Fibroblast of gingiva (primary cell): ENCODE measurements at places on chromosomes 7 and 10.

- peak; percentile 84 for DNase-seq
Observed at GRCh38 chr7:121081327-121081936, 92.9 kb downstream of the CPED1 start.

GRCh38 chr7:1619152-1620079 is 49.6 kb upstream of the PSMG3 start:
- DNase-seq = no peak

- no peak for DNase-seq
Observed at GRCh38 chr7:16021851-16022250, 335.4 kb upstream of the MEOX2 start.

DNA sequence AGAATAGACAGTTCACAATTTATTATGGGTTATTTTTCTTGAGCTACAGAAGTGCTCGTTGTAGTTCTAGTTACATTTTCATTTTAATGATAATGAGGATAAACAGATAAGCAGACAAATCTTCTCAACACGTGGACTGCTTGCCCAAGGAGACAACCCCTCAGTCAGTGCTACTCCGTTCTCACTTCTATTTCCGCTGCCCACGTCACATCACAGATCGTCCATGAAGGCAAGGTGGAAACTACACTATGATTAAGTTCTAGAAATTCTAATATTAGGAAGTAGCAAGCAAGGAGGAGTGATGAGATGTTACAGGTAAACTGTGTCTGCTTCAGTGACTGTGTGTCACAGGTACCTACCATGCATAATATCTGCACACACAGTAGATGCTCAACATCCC is 210.5 kb downstream of the CHCHD3 start:
- DNase-seq = no peak

GRCh38 chr10:130167193-130167592 is 31.0 kb downstream of the GLRX3 start:
- no peak for DNase-seq

GRCh38 chr7:20217193-20217948 is at the start of gene MACC1:
TSS of gene MACC1 (minus strand) at chr7:20217384. CDS start at chr7:20161862, 55,522 bp downstream.
- no peak for DNase-seq

DNA sequence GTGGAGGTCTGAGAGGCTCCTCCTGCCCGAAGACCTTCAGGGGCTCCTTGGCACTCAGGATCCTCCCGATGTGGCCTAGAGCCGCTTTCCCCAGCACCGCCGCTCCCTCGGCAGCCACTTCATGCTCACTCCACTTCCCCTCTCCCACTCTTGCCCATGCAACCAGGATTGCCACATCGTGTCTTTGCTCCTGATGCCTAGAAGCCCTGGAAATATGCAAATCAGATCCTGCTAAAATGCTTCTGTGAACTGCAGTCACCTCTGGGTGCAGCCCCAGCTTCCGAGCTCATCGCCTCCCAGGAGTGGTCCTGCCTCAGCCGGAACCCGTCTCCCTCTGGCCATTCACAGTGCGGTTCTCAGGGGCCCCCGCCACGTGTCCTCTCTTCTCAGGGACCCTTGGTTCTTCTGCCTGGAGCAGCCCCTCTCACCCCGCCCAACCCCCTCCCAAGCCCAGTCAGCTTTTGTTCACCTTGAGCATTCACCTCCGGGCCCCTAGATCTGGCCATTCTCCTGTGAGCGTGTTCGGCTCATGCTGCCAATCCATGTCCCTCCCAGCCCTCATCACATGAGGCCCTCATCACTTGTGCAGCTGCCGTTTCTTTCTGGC is 175.5 kb downstream of the ADARB2 start:
- no peak for DNase-seq

GRCh38 chr7:130141161-130141883 is 63.9 kb downstream of the TMEM209 start:
- DNase-seq = peak; percentile 58

DNA sequence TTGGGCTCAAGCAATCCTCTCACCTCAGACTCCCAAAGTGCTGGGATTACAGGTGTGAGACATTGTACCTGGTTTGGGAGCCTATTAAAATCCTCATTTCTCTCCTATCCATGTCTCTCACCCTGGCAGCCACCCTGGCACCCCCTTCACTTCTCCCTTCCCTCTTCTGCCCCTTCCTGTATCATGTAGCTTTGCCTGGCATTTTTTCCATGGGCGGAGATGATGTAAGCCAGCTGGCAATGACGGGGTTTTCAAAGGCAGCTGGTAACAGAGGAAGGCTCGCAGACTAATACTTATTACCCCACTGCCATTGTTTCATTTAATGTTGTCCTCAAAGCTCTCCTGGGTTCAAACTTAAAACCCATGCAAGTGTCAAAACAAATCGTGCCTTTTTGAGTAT is 61.9 kb downstream of the RGS10 start:
- peak; percentile 67 for DNase-seq

- no peak for DNase-seq
Observed at GRCh38 chr10:30587522-30588031, 42.0 kb downstream of the LYZL2 start.

DNA sequence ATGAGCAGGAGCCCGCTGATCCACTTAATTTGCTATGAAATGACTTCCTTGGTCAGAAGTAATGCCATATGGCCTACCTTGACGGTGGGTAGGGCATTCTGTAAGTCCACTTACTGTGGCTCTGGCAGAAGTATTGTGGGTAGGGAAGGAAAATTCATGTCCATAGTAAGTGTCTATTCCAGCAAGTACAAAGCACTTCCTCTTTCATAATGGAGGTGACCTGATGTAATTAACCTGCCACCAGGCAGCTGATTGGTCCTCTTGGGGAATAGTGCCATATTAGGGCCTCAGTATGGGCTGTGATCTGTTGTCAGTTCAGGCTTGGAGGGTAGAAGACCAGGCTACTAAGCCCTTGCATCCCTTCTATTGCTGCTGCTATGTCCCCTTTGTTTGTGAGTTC is 103.9 kb downstream of the SLC37A3 start:
- DNase-seq = no peak

- DNase-seq = no peak
Observed at GRCh38 chr7:50821457-50822008, 38.8 kb upstream of the GRB10 start.

GRCh38 chr10:70970830-70971229 is 82.5 kb upstream of the PCBD1 start:
- no peak for DNase-seq

GRCh38 chr7:91280604-91281003 is 16.4 kb downstream of the FZD1 start:
- DNase-seq = no peak

GRCh38 chr10:119315128-119316001 is 108.0 kb downstream of the GRK5 start:
- peak; percentile 85 for DNase-seq

DNA sequence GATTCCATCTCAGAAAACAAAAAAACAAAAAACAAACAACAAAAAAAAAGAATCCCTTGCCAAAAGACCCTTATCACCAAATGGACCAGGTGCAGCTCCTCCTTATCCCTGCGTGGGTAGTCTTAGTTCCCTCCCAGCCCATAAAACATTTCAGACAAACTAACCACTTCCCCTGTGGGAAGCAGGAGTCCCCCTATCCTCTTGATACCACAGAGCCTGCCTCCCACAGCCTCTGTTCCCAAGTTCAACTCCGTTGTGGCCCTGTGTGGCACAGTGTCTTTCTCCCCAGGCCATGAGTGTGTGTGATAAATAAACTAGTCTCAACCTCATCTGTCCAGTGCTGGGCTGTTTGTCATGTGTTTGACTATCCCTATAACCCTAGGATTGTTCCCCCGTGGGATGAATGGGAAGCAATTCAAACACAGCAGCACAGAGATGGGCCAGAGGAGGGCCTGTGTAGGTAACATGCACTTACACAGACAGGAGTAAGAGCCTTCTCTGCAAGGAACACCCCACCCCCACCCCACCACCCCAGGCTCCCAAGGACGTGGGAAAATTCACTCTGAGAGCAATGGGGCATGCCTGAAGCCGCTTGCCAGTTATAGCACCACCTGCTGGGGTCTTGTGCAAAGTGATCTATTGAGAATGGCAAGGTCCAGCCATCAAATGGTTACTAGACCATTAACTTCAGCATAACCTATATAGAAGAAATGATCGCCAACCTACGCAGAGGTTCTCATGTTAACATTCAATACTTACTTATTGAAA is 147.1 kb upstream of the GHITM start:
- DNase-seq = no peak

DNA sequence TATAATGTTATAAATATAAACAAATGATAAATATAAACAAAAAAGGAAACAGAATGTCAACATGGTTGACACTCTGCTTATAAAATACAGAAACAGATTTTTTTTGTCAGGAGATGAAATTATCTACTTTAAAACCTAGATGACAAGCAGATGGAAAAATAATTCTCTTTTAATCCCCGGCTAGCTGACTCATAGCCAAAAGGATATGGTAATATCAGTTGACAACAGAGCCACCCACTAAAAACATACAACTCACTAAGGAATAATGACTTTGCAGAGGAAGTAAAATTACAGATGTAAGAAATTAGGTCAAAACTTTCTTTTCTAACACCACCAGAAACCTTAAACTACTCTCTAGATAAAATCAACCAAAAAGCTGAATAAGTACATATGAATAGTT is 131.1 kb upstream of the ABCB5 start:
- DNase-seq = no peak

- DNase-seq = no peak
Observed at GRCh38 chr10:21832821-21833130, 170.8 kb downstream of the DNAJC1 start.

- DNase-seq = no peak
Observed at GRCh38 chr7:3078514-3078913, 34.8 kb upstream of the CARD11 start.

DNA sequence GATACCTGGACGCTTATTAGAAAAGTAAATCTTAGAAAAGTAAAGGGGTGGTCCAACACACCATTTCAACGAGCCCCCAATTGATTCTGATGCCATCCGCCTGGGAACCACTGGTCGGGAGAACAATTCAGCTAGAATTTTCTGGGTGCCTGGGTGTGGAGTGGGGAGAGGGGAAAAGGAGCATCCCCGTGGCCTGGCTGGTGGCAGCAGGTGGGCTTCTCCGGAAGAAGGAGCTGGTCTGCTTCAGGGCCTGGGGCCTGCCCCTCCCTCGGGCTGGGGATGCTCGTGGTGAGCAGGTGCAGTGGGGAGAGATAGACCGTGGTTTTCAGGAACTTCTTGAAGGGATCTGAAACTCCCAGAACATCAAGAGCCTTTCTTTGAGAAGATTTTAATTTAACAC is 39.9 kb upstream of the DUSP5 start:
- no peak for DNase-seq
